ENCODE measurements at places on chromosomes 7 and 10.

GRCh38 chr7:151243408-151244195 is 4.9 kb downstream of the SMARCD3 start:
- no peak for DNase-seq

GRCh38 chr10:120477743-120478141 is 20.7 kb downstream of the PLPP4 start:
- DNase-seq, result peak; percentile 16

DNA sequence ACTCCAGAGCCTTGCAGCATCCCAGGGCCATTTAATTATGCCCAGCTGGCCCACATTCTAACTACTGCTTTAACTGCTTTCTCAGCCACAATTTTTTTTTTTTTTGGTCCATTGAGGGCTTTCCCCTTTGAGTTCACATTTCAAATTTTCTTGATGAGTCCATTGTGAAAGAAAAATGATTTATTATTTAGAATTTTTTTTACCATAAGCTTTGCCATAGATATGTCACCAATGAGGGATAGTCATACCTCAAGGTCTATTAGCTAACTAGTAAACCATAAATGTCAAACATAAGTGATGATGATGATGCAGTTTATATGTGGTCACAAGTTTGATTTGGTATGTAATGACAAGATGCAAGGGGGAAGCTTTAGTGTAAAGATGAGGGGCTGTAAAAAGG is 282.9 kb downstream of the BICC1 start:
- no peak for DNase-seq

GRCh38 chr7:38398725-38399321 is 125.4 kb upstream of the TARP start:
- peak; percentile 37 for DNase-seq

DNA sequence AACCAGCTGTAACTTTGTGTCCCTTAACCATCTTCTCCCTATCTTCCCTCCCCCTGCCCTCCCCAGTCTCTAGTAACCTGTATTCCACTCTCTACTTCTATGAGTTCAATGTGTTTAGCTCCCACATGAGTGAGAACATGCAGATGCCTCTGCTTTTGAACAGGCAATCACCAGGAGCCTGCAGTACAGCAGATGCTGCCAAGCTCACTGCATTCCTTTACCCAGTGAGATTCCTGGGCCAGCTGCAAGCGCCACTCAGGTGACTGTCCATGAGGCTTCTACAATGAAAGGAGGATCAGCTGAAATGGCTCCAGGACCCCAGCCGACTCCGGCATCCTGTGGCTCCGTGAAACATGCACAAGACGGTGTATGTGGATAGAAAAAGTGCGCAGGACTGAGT is 15.7 kb downstream of the GRID1 start:
- DNase-seq, result no peak

DNA sequence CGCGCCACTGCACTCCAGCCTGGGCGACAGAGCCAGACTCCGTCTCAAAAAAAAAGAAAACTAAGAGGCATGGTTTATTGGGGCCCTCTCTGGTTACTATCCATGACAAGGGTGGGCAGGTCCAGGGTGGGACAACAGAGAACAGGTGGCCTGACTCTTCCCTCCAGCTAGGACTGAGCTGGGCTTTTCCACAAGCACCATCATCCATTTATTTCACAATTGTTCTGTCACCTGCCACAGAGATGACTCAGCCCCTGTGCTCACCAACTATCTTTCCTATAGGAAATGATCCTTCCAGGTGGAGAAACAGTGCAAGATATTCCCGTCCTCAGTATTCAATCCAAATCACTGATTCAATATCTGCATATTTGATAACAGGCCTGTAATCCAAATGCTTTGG is 44.9 kb upstream of the MYL10 start:
- no peak for DNase-seq

DNA sequence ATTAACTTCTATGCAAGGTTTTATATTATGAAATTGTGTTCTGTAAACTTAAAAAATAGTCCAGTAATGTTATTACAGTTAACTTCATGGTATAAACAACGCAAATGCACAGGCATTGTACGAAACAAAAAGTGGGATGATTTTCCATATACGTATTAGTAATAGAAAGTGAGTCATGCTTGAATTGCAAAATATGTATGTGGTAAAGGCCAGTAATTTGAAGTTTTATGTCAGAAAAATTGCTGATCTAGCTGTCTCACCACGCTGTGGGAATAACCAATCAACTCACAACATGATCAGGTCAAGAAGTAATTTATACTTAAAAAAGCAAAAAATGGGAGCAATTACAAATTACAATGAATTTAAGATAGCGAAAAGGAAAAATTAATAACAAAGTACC is 37.0 kb upstream of the GLI3 start:
- DNase-seq, result peak; percentile 36

- DNase-seq, result no peak
Measured at GRCh38 chr7:44762300-44762699, 13.7 kb downstream of the ZMIZ2 start.

All from brain microvascular endothelial cell (primary cell).